ENCODE measurements at places on chromosomes 6 and 20.

DNA sequence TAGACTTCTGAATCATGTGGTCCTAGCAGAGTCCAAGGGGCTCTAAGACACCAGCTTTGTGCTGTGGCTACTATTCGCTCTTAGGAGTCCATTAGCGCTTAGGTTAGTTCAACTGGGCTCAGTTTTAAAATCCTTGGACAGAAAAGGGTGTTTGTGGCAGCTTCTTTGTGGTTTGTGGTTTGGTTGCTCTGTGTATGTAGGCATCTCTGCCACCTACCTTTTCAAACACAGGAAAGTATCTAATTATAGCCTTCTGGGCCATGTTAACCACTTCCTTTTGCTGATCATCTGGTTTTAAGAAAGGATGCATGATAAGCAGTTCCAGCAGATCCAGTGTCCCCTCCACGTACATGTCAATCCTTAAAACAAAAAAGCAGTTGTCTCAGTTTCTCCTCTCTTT lies 10.8 kb downstream of the GSTA4 start:
- DNase-seq, result no peak

DNA sequence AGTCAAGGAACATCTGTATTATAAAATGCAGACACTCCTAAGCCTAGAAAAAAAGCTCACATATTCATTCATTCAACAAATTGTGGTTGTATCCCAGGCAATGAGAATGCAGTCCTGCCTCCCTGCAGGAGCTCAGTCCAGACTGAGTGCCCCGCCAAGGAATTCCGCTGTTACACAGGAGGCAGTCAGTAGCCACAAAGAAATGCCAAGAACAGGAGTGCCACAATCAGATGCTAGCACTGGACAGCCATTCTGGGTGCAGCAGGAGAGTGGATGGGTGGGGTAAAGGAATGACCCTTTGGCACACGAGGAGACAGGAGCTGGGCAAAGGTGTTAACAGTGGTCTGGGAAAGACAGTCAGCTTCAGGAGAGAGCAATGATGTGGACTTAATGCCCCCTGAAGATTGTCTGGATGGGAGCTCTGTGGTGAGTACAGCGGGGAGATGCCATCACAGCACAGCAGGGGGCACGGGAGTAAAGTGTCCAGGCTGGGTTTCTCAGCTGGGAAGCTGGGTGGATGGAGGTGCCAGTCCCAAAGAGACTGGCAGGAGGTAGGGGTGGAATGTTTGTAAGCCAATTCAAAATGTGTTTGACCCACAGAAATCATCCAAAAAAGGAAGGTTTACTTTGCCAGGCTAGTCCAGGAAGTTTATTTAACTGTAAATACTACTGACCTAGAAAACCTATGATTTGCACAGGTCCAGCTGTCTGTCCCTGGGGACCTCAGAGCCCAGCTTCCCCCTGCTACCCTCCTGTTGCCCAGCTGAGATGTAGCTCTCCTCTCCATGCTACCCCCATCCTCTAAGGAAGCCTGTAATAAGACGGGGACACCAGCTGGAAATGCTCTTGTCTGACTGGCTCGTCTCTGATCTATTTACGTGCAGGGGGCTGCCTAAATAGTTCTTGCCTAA lies 84.1 kb downstream of the SLC23A2 start:
- DNase-seq, result no peak

GRCh38 chr6:11744753-11745152 lies 33.9 kb downstream of the ADTRP start:
- no peak for DNase-seq

GRCh38 chr6:3561725-3562124 lies 104.9 kb upstream of the SLC22A23 start:
- DNase-seq, result no peak

DNA sequence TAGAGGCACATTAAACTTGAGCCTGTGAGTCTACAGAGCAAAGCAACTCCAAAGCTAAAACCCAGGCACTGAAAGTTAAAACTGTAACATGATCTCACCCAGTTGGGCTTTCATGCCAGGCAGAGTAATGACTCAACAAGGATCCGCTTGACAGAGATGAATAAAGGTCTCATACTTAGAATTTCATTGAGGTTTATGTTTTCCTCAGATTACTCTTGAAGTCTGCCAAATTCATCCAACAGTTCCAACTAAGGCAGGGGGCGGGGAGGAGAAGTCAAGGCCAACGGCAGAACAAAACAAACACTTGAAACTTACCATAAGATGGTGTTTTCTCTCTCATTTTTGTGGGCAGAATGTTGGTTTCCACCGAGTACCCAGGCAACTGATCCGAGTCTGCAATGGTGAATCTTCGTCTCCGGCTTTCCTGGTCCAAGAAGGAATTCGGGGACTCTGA lies 54.0 kb upstream of the IPCEF1 start:
- DNase-seq, result peak; percentile 97

DNA sequence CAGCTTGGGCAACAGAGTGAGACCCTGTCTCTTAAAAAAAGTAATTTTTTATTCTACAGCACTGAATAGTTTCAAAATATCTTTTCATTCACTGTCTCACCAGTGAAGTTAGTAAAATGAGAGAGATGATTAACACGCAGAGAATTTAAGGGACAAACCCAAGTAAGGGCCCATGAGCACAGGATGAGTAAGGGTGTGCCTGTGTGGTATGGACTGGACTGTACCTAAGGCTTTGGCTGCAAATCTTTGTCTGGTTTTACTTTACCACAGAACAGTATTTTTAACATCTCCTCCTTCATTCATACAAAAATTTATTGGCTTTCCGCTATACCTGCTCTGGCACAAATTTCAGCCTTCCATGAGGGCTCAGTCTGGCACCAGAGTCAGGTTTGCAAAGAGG lies 433.3 kb downstream of the UTRN start:
- peak; percentile 4 for DNase-seq

GRCh38 chr20:34515484-34516246 lies 557 bp upstream of the DYNLRB1 start:
- DNase-seq, result no peak

DNA sequence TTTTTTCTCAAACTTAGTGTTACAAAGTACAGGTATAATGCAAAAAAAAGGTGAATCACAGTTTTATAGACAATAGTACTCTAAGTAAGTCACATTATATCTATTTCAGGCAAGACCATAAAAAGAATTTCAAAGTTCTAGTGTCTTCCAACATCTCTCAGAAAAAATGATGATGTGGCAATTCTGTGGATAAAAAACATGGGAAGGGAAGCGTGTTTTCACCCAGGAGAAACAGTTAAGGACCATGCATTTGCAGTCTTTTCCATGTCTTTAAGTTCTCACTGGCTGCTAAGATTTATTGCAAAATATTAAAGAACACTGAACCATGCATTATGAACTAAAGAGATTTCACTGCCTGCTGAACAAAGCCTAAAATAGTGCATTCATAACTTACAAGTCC lies 1.8 kb downstream of the SSR1 start:
- DNase-seq, result no peak

Measured in fibroblast of skin of left quadriceps (primary cell).